Esophagus muscularis mucosa (tissue), 4 donors: ENCODE measurements at places on chromosomes 5 and 9. TPM values are rescaled to one million over a fixed set of nuclear protein-coding genes. Genes with fewer than 3 reads are reported as not detected.

DNA sequence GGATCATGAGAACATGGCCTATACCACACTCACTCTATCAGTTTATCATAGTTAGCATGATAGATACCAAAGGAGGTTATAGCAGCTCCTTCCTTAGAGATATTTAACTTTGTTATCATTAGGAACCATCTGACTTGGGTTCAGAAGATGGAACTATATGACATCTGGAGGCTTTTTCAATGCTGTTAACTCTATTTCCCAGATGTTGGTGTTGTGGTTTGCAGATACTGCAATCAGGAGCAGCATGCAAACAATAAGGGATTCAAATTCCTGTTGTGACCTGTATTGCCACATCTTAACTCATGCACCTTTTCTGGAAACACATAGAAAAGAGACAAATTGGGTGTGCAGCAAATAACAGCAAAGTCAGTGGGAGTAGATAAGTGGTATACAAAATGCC is 201.7 kb downstream of the NNT start:
- DNase-seq, result no peak

DNA sequence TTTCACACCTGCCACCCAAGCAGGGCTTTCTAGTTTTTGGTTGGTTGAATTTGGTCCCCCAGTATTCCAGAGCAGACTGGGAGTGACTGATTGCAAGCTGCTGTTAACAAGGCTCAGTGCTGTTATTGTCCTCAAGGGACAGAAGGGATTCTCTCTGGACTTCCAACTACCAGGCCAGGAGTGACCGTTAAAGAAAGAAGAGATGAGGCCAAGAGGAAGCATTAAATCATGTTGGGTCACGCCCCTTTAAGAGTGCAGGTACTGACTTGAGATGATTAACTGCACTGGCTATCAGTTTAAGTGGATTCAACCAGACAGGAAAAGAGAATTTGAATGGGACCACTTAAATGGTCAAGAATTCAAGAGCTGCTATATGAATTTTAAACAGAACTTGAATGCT is 220.8 kb upstream of the PCSK5 start:
- DNase-seq, result no peak

Gene CCDC192
- total RNA-seq, result 1.2 TPM

DNA sequence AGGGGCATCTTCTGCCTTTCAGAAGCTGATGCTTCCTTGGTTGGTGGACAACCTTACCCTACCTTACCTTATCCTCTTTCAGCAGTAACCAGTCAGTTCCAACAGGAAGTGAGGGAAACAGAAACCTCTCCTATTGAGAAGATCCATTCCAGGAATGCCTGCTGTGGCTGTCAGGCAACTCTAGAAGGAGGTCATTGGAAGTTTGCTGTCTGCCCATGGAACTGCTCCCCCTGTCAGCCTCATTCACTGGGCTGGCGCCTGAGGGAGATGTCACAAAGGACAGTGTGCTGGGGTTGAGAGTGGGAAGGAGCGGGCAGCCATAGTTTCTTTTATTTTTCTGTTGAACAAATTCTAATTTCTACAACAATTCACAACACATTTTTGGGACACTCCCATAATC is 54.7 kb downstream of the IRX1 start:
- DNase-seq, result no peak

- DNase-seq, result no peak
Observed at GRCh38 chr9:23821375-23822181, 4.5 kb downstream of the ELAVL2 start.

GRCh38 chr5:151557466-151557865 is 33.7 kb downstream of the FAT2 start:
- no peak for DNase-seq

Gene TUSC1
- total RNA-seq, result 36.8 TPM

DNA sequence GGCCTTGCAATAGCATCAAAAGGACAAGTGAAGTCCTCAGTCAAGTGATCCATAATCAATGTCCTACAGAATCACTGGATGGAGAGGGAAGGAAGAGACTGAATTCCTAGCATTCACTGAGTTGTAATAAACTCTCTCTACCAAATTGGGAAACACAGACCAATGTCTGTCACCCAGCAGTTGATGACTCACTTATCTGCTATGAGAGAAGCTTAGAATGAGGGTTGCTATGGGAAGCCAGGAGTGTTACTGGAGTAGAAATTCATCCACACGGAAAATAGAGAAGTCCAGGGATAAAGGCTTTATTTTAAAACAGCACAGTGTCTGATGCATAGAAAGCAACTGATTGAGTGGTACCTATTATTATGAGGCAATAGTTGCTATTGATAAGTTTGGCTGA is 407.4 kb downstream of the BRINP1 start:
- DNase-seq, result no peak

Gene FGD3
- 5.0 TPM for total RNA-seq

Gene CATSPER3
- 0.42 TPM for total RNA-seq

- DNase-seq, result no peak
Observed at GRCh38 chr5:93607367-93608258, 24.6 kb downstream of the NR2F1 start.

DNA sequence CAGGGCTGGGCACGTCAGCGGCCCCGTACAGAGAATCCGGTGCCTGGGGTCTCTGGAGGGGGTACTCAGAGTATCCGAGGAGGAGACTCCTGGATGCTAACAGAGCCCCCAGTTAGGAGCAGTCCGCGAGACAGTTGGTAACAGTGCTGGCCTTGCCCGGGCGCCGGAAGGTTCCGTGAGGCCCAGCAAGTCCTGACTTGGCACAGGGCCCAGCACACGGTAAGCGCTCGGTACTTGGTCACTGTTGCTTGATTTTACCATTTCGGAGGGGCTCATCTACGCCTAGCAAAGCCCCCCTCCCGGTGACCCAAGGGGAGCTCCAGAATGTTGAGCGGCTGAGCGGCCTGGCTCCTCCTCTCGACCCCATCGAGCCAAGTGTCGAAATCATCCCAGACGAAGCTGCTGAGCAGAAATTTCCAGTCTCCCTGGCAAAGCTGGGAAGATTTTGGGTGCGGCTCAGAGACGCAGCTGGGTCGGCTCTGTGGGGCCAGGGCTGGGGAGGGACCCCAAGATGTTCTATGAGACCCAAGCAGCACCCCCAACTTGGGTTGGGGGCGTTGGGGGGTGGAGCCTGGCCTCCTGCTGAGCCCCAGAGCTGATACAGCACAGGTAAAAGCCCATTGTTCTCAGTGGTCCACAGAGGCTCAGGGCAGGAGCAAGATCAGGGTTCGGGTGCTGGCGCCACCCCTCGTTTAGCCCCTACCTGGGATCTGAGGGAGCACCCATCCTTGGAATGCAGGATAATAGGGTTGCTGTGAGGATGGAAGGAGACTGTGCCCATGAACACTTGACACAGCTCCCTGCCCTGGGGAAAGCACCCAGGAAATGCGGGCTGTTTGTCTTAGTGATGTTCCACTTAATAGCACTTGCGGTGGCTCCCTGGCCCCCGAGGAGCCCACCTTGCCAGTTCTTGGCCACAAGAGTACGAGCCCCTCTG is 137.2 kb downstream of the C9orf50 start:
- peak; percentile 97 for DNase-seq

Gene RMRP
- 6,162 TPM for total RNA-seq

DNA sequence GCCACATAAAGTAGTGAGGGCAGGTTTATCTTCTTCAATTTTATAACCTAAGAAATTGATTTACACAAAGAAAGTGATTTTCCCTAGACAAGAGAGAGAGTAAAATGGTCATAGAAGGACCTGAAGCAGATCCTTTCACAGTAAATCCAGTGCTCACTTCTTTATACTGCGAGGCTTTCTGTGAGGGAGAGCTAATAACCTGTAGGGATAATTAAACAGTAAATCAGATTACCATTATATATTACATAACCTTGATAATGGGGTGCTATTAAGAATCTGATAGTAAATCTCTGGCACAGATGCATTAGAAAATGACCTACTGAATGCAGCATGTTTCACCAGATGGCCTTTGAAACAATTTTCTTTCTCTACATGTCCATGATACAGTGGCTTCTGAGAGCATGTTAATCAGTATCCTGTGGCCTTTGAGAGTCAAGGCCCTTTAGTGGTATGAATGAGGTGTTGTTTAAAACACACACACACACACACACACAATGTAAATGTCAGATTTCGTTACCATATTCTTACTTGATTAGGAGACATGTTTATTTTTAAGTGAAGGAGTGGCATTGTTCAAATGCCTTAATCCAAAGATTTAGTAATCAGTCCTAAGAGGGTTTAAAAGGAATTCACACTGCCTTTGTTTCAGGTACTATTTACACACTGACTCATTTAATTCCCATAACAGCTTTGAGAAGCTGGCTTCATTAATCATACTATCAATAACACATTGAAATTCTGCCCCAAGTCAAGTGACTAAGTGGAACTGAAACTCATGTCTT is 124.7 kb downstream of the ALDH1A1 start:
- DNase-seq, result no peak

GRCh38 chr9:36584620-36585460 is 12.1 kb downstream of the MELK start:
- no peak for DNase-seq

- DNase-seq, result no peak
Observed at GRCh38 chr9:107973451-107973850, 483.9 kb upstream of the KLF4 start.

DNA sequence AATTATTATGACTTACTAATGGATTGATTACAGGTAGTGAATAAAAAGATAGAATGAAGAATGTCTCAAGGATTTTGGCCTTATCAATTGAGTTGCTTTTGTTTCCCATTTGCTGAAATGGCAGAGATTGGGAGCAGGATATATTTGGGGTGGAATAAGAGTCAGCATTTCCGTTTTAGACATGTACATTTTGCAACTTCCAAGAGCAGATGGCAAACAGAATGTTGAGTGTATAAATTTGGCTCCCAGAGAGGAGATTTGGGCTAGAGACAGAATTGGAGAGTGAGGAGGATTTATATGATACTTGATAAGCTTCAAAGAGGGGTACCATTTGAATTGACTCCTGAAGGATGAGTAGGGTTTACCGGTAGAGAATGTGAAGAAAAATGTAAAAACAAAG is 437.9 kb upstream of the PAPPA start:
- no peak for DNase-seq

DNA sequence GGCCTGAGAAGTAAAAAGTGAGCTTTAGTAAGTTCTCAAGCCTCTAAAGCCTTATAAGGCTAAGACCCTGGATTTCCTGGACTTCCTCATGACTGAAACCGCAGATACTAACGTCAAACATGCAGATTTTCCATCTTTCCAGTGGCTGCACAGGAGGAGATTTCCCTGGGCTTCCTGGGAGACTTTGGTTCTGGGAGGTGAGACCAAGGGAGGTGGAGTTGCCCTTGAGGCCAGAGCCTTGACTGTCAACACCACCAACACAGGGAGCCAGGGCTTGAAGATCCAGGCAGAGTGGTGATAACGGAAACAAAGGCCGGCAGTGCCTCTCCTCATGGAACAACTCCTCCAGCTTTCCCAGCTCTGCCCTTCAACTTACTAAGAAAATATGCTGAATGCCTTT is 144.7 kb upstream of the LRRTM2 start:
- DNase-seq, result peak; percentile 53

Gene TSSK1B
- total RNA-seq, result not detected

- DNase-seq, result no peak
Observed at GRCh38 chr5:10539687-10539998, 24.2 kb upstream of the ANKRD33B start.

- no peak for DNase-seq
Observed at GRCh38 chr5:169333518-169333917, 32.6 kb upstream of the SLIT3 start.

- no peak for DNase-seq
Observed at GRCh38 chr5:36444582-36445418, 143.1 kb upstream of the RANBP3L start.

DNA sequence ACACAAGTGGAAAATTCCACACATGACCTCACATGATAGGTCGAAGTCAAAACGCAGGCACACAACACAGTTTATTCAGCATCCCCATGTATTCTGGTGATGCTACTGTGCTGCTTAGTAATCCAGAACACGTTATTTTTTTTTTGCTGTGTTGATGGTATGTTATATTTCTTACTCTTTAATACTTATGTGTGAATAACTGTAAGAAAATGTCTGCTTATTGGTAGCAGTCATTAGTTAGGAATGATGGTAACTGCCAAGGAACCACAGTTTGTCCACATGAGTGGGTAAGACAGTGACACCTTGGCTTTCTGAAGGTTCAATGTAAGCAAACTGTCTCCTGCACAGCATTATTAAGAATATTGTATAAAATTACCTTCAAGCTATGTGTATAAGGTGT is 107.7 kb upstream of the DAPK1 start:
- DNase-seq, result peak; percentile 4

GRCh38 chr5:157113002-157113401 is 4.2 kb upstream of the HAVCR2 start:
- no peak for DNase-seq

DNA sequence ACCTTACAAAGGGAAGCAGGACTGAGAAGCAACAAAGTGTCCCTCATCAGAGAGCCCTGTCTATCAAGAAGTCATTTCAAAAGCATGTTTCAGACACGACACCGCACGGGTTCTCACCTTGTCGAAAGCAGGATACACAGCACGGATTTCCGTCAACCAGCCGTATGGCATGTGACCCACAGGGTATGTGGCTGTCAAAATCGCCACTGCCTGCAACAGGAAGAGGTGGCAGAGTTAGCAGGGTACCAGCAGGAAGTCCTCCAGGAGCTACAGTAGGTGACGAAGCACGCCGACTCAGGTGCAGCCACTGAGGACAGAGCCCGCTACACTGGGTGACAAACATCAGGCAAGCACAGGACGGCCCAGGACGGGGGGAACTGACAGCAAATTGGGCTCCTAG is 81.2 kb downstream of the OTULIN start:
- no peak for DNase-seq

Gene NR5A1
- not detected for total RNA-seq

GRCh38 chr9:4147476-4148230 is 152.2 kb downstream of the GLIS3 start:
- peak; percentile 81 for DNase-seq

DNA sequence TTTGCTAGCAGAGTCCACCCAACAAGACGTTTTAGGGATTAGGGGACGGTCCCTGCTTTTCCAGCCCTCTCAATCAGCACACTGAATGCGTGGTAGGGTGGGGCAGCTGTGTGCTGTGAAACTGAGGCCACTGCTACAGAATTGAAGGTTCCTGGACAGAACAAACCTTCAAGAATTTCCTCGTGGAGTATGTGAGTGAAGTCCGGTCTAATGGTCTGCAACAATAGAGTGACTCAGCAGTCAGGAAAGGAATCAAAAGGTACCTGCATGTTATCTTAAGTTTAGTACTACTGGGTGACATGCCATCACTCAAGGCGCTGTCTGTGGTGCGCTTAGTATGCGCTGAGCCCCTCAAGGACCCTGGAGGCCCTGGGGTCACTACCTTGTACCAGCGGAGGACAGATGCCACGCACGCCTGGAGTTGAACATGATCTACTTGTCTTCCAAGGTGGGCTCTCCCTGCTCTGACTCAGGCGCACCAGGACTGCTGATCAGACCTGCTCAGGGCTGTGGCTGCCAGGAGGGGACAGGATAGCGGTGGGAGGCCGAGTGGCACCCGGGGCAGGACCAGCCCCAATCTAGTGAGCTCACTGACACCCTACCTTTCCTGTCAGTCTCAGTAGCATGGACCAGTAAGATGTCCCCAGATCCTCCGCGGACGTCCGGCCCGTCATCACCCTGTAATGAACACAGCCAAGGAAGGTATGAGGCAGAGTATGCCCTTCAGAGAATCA is 50.5 kb downstream of the PRRT1B start:
- DNase-seq, result no peak

Gene ANKRD18A
- 0.58 TPM for total RNA-seq

Gene CCL19
- total RNA-seq, result not detected

GRCh38 chr9:76732341-76732958 is 31.8 kb upstream of the PCA3 start:
- peak; percentile 60 for DNase-seq
